Pulmonary artery endothelial cell (primary cell): ENCODE measurements at places on chromosomes 13 and 19.

GRCh38 chr19:45469945-45470761 is 2.4 kb downstream of the FOSB start:
- no peak for DNase-seq

GRCh38 chr13:38617936-38618335 is 68.9 kb upstream of the FREM2 start:
- DNase-seq = no peak

DNA sequence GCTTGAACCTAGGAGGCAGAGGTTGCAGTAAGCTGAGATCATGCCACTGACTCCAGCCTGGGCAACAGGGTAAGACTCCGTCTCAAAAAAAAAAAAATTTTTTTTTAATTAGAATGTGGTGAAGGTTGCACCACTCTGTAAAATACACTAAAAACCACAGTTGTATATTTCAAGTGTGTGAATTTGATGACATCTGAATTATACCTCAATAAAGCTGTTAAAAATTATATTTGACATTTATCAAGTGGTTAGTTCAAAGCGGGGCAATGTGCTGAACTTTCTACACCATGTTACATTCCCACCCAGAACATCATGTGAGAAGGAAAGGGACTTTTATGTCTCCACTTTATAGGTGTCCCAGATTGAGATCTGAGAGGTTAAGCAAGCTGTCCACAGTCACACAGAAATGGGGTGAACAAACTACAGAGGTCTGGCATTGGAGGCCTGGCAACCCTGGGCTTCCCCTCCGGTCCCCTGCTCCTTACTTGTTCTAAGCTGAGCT is 5.9 kb upstream of the S1PR5 start:
- no peak for DNase-seq

- no peak for DNase-seq
These were observed 16.1 kb downstream of the MKNK2 start for GRCh38 chr19:2034729-2035589.

DNA sequence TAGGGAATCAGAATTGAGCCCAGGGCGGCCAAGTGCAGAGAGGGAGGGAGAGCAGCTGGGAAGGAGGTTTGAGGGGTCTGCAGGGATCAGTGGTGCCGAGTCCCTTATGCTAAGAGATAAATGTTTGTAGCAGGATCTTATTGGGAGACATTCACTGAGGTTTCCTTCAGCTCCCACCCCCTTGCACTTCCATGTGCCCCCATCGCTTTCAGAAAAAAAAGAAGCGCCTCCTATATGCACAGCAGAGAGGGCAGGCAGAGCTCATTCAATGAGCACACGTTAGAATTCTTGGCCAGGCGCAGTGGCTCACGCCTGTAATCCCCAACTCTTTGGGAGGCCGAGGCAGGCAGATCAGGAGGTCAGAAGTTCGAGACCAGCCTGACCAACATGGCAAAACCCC is 28.0 kb downstream of the CYP4F2 start:
- DNase-seq = no peak

GRCh38 chr19:49973987-49974386 is 13.0 kb upstream of the SIGLEC11 start:
- DNase-seq = no peak

DNA sequence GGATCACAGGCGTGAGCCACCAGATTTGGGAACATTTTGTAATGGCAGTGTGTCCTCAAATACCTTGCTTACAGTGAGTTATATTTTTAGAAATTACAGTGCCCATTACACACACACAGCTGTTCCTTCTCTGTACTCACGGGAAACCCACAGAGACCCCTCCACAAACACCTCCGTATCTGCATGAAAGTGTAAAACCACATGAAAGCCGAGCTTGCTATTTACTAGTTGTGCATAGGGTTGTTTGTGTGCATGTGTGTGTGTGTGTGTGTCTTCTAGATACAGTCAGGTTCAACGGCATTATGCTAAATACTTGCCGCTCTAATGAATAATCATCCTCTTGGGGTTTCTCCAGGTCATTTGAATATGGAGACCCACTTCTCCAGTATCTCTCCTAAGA is 22.3 kb upstream of the LILRA2 start:
- no peak for DNase-seq

- DNase-seq = no peak
These were observed 7.0 kb downstream of the AP2A1 start for GRCh38 chr19:49773663-49774350.

GRCh38 chr19:47819858-47820257 is 1.9 kb upstream of the CRX start:
- no peak for DNase-seq

GRCh38 chr19:34788074-34788473 is 15.1 kb upstream of the ZNF599 start:
- no peak for DNase-seq

- no peak for DNase-seq
These were observed 94.3 kb upstream of the PABPC3 start for GRCh38 chr13:25001476-25002206.

DNA sequence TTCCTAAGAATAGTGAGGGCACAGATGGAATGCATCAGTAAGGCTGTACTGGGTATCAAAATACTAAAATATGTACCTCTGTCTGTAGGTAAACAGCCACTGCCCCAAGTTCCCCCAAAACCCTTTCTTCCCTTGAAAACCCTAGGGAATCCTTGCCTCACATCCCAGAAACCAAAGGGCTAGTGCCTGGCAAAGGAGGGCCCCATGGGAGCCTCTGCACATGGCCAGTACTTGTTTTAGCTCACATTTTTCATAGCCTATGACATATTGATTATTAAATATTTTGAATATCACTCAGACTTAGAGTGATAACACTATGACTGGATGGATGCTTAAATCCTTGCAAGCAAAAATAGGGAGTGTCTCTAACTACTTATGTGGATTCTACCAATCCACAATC is 237.1 kb downstream of the LHFPL6 start:
- no peak for DNase-seq

DNA sequence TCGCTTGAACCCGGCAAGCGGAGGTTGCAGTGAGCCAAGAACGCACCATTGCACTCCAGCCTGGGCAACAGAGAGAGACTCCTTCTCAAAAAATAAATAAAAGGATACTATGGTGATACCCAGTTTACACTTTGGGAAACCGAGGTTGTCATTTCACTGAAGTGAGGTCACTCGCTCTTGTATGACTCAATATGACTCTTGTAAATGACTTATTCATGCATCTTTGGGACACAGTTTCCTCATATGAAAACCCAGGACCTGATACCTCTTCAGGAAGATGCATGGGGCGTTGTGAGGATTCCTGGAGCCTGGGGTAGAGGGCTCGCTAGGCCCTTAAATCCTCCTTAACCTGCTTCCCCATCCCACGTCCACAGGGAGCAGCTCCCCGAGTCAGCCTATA is 4.5 kb downstream of the PSMD8 start:
- DNase-seq = no peak

- no peak for DNase-seq
These were observed 9.9 kb downstream of the TNFRSF19 start for GRCh38 chr13:23579896-23580683.

DNA sequence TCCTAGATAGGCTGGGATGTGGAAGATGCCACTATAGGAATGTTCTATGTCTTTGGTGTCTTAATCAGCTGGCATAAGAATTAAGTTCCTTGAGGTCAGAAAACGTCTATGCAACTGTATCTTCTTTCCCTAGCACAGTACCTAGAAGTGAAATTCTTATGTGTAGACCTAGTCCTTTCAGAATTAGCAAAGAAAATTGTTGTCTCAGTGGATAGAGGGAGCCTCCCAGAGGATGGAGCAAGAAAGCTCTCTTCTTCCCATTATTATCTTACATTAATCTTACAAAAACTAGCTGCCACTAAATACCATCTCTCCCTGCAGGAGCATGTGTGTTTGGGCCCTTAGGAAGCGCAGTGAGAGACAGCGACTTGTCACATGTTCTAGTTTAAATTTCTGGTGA is 11.6 kb downstream of the CLDN10 start:
- no peak for DNase-seq

- DNase-seq = no peak
These were observed 20.5 kb downstream of the IQCN start for GRCh38 chr19:18253716-18254115.

GRCh38 chr19:1513499-1514294 is 878 bp upstream of the ADAMTSL5 start:
- no peak for DNase-seq
